ENCODE measurements at places on chromosomes 3 and 15.

DNA sequence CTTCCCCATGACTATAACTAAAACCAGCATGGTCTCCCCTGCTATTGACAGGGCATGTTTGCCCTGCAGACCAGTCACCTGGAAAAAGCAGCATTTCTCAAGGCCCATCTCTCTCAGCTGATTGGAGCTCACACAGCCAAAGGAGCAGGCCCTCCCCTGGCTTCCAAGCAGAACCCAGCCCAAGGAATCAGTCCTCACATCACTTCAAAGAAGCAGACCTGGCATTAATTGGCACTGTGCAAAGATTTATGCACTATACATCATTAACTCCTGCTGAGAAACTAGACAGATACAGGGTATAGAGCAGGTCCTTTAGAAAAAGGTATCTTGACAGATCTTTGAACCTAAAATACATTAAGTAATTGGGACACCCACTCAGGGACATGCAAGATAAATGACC, 323.8 kb upstream of the PPP2R3A start:
- DNase-seq = no peak

- DNase-seq = no peak
These were observed 3.7 kb downstream of the UBR1 start for GRCh38 chr15:43102187-43102586.

- DNase-seq = no peak
These were observed 32.6 kb downstream of the ALS2CL start for GRCh38 chr3:46660543-46661523.

GRCh38 chr3:71503525-71504249, 79.8 kb downstream of the FOXP1 start:
- no peak for DNase-seq

DNA sequence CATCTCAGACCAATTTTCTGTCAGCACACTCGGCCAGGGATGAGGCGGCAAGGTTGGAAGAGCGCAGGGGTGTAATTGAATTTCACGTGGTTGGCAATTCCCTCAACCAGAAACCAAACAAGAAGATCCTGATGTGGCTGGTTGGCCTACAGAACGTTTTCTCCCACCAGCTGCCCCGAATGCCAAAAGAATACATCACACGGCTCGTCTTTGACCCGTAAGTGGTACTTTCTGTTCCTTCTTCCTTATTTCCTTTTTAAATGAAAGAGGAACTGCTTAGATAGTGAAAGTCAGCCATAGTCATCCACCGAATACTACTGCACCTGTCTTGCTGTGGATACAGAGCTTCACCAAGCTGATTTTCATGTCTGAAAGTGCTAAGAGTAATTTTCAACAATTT, 60.1 kb downstream of the SGO1 start:
- DNase-seq = no peak

- DNase-seq = no peak
These were observed 183.8 kb upstream of the KCNMB2 start for GRCh38 chr3:178352326-178353005.

DNA sequence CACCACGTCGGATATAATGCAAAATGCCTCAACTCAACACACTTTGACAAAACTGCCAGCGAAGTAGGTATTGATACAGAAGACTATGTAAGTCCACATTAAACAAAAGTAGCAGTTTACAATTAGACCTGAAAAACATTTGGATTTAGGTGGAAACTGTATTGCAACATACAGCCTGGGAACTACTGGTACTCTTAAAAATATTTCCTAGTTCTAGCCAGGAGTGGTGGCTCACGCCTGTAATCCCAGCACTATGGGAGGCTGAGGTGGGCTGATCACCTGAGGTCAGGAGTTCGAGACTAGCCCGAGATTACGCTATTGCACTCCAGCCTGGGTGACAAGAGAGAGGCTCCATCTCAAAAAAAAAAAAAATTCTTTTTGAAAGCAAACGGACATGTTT, 246.2 kb downstream of the ZBTB20 start:
- no peak for DNase-seq

GRCh38 chr15:50066666-50067065, 52.4 kb downstream of the ATP8B4 start:
- DNase-seq = no peak

DNA sequence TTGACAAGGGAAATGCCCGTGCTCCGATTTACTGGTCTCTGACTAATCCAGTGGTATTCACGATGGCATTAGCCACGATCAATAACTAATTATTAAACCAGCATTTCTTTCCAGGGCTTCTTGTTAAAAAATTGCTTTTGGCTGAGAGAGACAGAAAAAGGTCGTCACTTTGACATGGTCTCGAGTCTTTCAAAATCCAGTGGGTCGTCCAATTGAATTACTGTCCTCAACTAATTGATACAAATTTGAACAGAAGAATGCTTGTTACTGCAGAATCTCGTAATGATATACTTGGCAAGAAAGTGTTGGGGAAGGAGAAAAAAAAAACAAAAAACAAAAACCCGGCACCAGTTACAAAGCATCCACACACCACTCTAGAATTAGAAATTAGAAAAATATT, 318.4 kb downstream of the NR2F2 start:
- DNase-seq = no peak

DNA sequence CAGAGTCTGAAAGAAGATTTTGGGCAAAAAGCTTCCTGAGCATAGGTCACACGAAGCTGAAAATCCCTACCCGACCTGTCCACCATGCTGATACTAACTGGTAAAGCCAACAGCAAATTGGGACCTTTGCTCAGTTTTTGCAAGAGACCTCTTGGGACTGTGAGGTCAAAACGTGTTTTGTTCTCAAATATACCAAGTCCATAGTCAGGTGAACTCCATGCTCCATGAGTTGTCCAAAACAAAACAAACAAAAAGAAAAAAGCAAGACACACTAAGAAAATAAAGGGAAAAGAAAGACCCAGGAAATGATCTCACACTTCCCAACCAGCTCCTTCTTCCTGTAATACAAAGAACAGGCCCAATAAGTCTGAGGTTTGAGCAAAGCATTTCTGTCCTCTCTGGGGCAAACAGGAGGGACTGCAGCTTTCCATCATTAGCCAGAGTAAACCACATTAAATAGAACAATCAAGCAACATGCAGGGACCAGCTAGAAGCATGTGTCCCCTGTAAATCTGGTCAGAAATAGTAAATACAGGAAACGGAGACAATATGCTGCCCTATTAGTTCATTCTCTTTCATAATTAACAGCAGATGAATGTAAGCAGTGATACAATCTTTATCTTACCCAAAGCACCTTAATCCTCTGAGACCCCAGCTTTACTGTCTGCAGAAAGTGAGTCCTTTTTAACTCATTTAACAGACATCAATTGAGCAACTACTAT, 125.0 kb upstream of the LIPC start:
- no peak for DNase-seq

DNA sequence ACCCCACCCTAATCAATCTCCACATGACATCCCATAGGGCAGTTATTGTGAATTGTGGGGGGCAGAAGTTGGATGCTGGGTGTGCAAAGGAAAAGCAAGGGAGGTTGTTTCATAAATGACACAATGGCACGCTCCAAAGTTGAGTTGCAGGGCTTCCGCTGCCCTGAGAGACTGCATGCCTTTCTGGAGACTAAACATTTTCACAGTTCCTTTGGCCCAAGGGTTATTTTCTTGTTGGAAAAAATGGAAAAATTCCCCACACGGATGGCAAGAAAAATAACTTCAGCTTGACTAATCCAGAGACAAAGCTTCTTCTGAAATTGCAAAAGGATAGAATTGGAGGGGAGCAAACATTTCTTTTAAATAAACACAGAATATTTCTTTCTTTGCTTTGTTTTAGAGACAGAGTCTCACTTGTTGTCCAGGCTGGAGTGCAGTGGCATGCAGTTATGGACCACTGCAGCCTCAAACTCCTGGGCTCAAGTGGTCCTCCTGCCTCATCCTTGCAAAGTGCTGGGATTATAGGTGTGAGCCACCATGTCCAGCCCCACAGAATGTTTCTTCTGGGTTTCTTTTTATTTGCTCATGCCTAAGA, 19.1 kb upstream of the TPM1 start:
- no peak for DNase-seq

GRCh38 chr15:64970698-64971097, 19.0 kb downstream of the SPG21 start:
- DNase-seq = no peak

- DNase-seq = no peak
These were observed 583.9 kb downstream of the NTRK3 start for GRCh38 chr15:87672309-87673288.

GRCh38 chr15:45869034-45869668, 234.3 kb downstream of the SQOR start:
- no peak for DNase-seq

DNA sequence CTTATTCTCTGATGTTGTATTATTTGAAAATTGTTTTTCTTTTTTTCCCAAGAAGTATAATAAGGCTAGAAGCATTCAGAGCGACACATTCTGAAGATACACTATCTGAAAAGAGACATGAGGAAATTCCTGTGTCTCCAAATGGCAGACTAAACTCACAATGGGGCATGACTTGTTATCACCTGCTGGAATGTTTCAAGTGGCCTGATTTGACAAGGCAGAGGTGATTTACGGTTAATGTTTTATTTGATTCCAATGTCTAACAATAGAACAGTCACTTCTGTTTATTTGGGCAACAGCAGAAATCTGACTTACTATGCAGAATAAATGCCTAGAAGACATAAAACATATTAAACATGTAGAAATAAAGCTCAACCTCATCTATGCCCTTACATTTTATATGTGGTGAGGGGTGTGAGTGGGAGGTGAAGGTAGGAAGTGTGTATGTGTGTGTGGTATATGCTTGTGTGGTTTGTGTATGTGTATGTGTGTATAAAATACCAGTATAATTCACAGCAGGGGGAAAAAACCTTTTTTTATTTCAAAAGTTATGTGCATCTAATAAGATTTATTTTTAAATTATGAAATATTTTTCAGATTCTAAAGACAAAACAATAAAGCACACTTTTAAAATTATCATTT, 1051.7 kb downstream of the ROBO2 start:
- no peak for DNase-seq

DNA sequence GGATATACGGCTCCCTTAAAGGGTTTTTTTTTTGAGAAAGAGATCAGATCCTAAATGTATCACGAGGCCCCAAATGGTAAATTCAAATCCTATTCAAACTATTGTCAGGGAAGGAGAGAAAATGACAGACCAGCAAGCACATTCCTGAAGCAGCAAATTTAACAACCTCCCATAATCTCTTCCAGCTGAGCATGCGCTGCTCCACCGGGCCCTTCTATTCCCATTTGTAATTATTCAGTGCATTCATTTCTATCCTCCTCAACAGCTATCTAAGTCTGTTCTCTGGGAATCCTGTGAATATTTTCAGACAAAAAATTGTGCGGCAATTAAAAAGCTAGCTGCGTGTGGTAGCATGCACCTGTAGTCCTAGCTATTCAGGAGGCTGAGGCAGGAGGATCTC, 43.2 kb downstream of the MAGI1 start:
- DNase-seq = no peak

- DNase-seq = no peak
These were observed 1.8 kb downstream of the CLN6 start for GRCh38 chr15:68227643-68228142.

DNA sequence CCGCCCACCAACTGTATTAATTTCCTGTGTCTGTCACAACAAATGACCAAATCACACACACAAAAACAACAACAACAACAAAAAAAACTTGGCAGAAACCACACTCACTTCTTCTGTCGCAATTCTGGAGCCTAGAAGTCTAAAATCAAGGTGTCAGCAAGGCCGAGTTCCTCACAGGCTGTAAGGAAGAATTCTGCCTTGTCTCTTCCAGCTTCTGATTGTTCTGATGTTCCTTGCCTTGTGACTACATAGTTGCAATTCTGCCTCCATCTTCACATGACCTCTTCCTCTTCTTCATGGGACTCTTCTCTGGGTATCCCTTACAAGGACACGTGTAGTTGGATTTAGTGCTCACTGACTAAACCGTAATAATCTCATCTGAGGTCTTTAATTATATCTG, 61.4 kb downstream of the IL12A start:
- DNase-seq = no peak

GRCh38 chr3:132433121-132433520, 15.8 kb downstream of the DNAJC13 start:
- no peak for DNase-seq

DNA sequence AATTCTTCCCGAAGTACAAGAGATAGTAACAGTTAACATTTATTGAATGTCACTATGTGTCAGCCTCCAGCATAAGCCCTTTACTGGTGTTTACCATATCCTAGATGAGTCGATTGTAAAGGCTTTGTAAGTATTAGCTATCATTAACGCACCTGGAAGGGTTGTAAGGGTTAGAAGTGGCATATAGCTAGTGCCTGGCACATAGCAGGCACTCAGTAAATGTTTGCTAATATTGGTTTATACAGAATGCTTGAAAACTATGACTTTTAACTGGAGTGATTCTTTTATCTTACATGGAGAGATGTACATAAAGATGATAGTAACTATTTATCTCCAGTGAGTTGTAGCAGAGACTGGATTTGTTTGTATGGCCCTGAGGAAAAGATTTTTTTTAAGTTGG, 46.3 kb upstream of the ATP11B start:
- no peak for DNase-seq

GRCh38 chr3:186213946-186214345, 105.1 kb upstream of the ETV5 start:
- DNase-seq = no peak

GRCh38 chr15:88769161-88769971, 33.9 kb upstream of the ACAN start:
- DNase-seq = no peak

DNA sequence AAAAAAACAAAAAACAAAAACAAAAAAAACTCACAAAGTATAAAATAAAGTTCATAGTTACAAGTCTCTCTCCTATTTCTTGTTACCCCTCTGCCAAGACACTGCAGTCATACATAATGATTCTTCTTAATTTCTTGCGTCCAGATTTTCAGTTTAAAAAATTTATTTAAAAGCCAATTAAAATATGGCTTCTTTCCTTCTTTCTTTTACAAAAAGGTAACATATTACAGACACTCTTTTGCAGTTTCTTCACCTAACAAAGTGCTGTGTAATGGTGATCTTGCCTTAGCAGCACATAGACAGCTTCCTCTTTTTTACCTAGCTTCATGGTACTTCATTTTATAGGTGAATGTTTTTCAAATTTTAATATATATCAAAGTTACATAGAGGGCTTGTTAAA, 136.1 kb upstream of the SGO1 start:
- no peak for DNase-seq

Measured in activated T-helper 1 cell treated with Interleukin-2 at 50 U/mL for 16 hours (primary cell).